ENCODE measurements at places on chromosomes 16 and 17.

DNA sequence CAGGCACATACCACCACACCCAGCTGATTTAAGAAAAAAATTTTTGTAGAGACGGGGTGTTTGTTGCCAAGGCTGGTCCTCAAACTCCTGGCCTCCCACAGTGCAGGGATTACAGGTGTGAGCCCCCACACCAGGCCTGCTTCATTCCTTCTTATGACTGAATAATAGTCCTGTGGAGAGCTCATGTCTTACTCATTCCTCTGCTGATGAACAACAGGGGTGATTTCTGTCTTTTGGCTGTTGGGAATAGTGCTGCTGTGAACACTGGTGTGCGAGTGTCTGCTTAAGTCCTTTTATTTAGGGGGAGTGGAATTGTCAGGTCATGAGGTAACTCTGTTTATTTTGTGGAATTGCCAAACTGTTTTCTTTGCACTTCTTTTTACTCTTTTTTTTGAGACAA, 2.7 kb upstream of the CTRB1 start:
- no peak for DNase-seq

GRCh38 chr16:65313936-65314626, 192.2 kb upstream of the CDH11 start:
- no peak for DNase-seq

- DNase-seq = no peak
Measured at GRCh38 chr16:49839017-49839825, 16.7 kb downstream of the ZNF423 start.

DNA sequence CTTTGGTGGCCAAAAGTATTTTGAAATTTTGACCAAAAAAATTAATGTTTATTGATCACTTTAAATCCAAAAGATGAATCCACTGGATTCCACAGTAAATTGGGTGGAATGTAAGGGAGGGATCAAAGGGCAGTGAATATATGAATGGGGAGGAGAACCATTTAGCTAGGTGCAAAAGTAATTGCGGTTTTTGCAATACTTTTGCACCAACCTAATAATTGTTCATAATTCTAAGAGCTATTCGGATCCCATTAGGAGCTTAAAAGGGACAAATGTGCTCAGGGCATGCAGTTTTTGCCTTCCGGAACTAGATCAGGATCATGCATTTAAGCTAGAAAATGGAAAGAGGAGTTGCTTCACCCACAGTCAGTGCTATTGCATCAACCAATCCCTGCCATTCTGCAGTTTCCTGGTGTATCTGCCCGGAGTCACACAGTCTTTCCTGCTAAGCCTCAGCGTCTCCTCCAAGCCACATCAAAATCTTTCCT, at the start of gene LPO:
Gene LPO, plus strand, starts transcription at position 438 of the 488 bp plus-strand sequence. CDS start 4,396 bp downstream, outside the sequence.
- no peak for DNase-seq

DNA sequence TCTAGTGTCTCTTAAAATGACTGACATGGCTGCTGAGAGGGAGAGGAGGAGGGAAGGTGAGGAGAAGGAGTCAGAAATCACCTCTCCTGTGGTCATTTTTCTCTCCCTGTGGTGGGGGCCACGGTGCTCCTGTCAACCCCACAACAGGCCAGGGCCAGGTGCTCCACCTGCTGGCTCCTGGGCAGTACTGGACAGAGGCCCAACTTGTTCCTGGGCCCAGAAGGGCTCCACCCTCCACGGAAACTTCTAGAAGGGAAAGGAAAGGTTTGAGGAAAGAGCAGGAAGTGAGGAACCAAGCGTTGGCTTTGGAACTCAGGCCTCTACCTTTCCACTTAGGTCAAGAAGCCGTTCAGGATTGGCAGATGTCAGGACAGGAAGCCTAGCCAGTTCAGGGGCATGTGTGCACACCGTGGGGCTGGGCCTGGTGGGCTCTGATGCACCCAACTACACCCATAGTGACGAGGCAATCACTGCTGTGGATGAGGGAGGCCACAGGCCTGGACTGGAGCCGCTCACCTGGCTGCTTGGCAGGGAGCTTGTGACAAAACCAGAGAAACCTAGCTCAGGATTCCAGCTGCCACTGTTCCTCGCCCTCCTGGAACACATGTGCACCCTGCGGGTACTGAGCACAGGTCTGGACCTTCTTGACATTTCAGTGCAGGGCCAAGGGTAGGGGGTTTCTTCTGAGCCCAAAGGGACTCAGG, 36.1 kb downstream of the WNT3 start:
- no peak for DNase-seq

GRCh38 chr16:81273223-81273950, 34.9 kb downstream of the BCO1 start:
- no peak for DNase-seq

- DNase-seq = no peak
Measured at GRCh38 chr16:85625053-85625452, 11.9 kb downstream of the GSE1 start.

GRCh38 chr17:3740611-3741073, 16.9 kb downstream of the HASPIN start:
- no peak for DNase-seq

DNA sequence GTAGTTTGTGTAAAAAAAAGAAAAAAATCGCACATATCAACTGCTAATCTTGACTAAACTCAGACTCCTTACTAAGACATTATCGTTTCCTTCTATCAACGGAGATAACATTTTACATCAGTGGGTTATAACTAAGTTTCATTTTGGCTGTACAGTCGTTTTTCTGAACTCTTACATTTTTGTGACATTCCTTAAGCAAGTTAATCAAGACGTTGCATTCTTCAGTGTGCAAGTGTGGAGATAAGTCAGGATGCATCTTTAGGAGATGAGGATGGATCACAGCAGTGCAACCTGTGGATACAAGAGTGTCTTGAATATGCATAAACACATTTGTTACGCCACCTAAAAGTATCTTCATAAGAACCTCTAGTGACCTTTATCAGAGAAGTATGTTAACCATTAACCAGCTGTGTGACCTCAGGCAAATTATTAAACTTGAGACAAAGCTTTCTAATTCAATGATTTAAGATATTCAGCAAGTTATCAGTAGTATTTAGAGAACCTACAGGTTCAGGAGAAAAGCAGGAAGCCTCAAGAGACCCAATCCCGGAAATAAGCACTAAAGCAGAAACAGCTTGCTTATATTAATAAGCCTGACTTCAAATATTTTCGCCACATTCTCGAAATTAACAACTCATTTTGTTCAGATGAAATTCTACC, 9.4 kb downstream of the CMC2 start:
- no peak for DNase-seq

- no peak for DNase-seq
Measured at GRCh38 chr17:43845766-43846165, 1.2 kb upstream of the CD300LG start.

- DNase-seq = no peak
Measured at GRCh38 chr16:85536411-85537330, 76.5 kb upstream of the GSE1 start.

- no peak for DNase-seq
Measured at GRCh38 chr16:54280751-54281150, 5.8 kb downstream of the IRX3 start.

GRCh38 chr17:67360880-67361279, 5.5 kb downstream of the PSMD12 start:
- DNase-seq = no peak

GRCh38 chr17:34613064-34614019, 34.0 kb downstream of the TMEM132E start:
- peak; percentile 73 for DNase-seq

DNA sequence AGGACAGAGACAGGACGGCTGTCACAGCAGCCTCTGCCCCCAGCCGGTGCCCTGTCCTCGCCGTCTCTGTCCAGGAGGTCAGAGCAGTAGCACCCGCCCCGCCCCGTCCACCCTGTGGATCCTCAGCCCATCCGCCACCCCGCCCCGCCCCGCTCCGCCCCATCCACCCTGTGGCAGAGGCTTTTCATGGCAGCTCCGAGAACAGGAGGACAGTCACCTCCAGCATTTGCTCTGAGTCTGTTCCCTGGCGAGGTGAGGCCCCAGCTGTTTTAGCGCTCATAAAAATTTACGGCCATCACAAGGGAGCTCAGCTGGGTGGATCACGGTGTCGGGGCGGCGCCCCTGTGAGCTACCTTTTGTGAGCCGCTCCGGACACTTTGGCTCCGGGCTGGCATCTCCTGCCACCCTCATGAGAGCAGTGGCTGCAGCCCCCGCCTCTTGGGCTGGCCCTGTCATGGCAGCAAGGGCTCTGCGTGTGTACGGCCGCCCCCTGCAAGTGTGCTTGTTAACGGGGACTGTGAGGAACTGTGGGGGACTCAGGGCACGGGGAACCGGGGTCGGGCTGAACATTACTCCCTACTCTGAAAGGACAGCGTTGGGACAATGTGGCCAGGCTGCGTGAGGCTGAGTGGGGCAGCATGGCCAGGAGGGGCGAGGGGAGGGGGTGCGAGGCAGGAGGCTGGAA, 32.3 kb upstream of the GNG13 start:
- no peak for DNase-seq

DNA sequence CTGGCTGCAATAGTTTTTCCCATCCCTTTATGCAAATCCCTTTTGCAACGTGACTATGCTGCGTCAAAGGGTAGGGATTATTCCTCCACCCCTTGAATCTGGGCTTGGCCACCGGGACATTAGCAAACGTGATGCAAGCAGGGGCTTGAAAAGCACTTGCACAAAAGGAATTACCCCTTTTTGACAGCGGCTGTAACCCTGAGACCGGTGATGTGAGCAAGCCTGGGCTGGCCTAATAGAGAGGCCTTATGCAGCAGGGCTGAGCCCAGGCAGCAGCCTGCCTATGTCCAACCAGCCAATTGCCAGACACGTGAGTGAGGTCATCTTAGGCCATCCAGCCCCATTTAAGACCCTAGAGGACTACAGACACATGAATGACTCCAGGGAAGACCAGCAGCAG, 30.4 kb upstream of the PAFAH1B1 start:
- DNase-seq = no peak

- no peak for DNase-seq
Measured at GRCh38 chr16:30354423-30355143, 525 bp downstream of the CD2BP2 start.
